ENCODE measurements at places on chromosomes 7 and 10. TPM values are rescaled to one million over a fixed set of nuclear protein-coding genes. Genes with fewer than 3 reads are reported as not detected.
A peak's percentile ranks its signal among the peaks of the same experiment; 100 is the strongest.

- no peaks in the 10 kb centered on the region for H3K36me3 ChIP-seq
- H3K27me3 ChIP-seq, result no peaks in the 10 kb centered on the region
- H3K4me3 ChIP-seq, result no peak overlapping the region
- H3K27ac ChIP-seq, result no peak overlapping the region
- peaks cover 5% of the 10 kb centered on the region for H3K4me1 ChIP-seq
Observed at GRCh38 chr7:43196379-43196778, 83.9 kb downstream of the HECW1 start.

ZNF479 gene
- not detected for polyA plus RNA-seq

DNA sequence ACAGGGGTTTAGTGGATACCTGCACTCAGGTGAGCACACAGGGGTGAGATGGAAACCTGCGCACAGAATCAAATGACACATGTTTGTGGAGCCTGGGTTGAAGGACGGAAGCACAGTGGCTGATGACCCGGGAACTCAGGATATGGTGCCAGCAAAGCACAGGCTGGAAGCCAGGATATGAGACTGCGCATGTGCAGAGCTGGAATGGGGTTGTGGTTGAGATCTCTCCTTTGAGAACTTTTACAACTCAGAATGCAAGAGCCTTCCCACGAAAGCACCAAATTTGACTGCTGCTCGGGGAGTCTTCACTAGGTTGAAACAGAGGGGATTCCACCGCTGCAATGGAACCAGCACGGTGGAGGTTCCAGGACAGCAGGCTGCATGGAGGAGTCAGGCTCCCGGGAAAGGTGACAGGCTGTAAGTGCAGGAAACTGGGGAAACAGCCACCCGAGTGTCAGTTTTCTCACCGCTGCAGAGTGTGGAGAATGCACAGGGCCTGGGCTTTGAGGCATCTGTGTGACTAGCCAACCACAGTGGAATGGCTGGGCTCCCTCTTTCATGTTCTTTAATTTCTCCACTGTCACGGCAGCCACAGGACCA lies 133.4 kb upstream of the TCERG1L start:
- H3K4me1 ChIP-seq, result no peaks in the 10 kb centered on the region
- no peaks in the 10 kb centered on the region for H3K27me3 ChIP-seq
- no peak overlapping the region for H3K27ac ChIP-seq
- no peaks in the 10 kb centered on the region for H3K36me3 ChIP-seq
- no peak overlapping the region for H3K4me3 ChIP-seq
- no peak for DNase-seq

GNAT3 gene
- polyA plus RNA-seq, result not detected

GARIN1A gene
- 1.4 TPM for polyA plus RNA-seq

DNA sequence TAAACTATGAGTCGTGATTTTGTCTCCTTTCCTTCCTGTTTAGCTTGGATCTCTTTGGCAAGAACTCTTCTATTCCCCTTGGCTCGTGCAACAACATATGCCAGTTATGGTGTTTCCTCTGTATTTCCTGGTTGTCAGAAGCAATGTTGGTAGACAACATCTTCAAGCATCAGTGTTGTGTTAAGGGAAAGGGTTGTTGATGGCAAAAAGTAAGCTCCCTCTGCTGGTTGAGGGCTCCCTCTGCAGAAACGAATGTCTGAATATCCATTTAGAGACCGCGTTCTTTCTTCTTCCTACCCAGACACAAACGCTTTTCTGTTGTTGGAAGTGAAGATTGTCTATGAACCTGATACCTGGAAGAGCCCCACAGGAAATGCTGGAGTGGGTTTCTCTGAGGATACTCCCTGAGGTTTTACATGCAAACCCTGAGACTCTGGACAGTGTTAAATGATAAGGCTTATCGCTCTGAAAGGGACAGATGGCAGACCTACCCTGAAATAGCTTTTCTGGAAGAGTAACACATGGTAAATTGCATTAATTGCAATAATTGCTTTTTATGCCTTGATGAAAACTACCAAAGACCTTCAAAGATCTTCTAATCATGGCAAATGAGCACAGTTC lies 23.5 kb upstream of the C1QL3 start:
- H3K4me1 ChIP-seq, result no peaks in the 10 kb centered on the region
- DNase-seq, result peak; percentile 29
- H3K36me3 ChIP-seq, result no peaks in the 10 kb centered on the region
- H3K27ac ChIP-seq, result no peak overlapping the region

- no peak overlapping the region for H3K27ac ChIP-seq
- no peaks in the 10 kb centered on the region for H3K36me3 ChIP-seq
- H3K4me1 ChIP-seq, result peaks cover 41% of the 10 kb centered on the region
- no peak for DNase-seq
- no peak overlapping the region for H3K4me3 ChIP-seq
- H3K27me3 ChIP-seq, result no peaks in the 10 kb centered on the region
Observed at GRCh38 chr7:36202398-36202797, 49.3 kb downstream of the EEPD1 start.
